ENCODE measurements at places on chromosomes 16 and 17.
A peak's percentile ranks its signal among the peaks of the same experiment; 100 is the strongest.

- DNase-seq, result no peak
These were observed 16.8 kb downstream of the B9D1 start for GRCh38 chr17:19345486-19346350.

DNA sequence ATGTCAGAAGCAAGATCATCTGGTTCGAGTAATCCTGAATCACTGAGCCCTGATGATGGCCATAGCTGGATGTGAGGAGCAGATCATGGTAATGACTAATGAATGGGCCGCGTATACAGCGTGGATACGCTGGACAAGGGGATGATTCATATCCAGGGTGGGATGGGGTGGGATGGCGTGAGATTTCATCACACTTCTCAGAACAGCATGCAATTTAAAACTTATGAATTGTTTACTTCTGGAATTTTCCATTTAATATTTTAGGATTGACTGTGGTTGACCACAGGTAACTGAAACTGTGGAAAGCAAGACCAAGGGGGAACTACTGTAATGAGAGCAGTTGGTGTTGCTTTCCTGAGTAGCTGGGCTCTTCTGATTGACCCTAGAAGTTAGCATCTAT lies 225.5 kb downstream of the STX8 start:
- DNase-seq, result no peak

DNA sequence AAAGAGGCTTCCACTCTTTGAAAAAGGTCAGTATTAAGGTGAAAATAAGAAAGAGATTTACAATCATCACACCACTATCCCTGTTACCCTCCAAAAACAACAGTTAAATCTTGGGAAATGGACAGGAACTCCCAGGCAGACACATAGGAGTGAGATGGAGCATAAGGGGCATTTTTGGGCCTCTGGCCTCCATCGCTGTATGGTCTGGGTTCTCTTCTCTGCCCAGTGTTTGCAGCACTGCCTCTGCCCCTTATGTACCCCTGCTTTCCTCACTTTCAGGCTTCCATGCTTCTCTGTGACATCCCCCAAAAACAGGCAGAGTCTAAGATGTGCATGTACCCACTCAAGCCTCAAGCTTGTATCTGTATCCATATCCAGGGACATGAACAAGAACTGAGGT lies 630 bp upstream of the HOXB2 start:
- no peak for DNase-seq

GRCh38 chr16:8892101-8892575 lies 10.0 kb downstream of the LITAFD start:
- DNase-seq, result peak; percentile 45

DNA sequence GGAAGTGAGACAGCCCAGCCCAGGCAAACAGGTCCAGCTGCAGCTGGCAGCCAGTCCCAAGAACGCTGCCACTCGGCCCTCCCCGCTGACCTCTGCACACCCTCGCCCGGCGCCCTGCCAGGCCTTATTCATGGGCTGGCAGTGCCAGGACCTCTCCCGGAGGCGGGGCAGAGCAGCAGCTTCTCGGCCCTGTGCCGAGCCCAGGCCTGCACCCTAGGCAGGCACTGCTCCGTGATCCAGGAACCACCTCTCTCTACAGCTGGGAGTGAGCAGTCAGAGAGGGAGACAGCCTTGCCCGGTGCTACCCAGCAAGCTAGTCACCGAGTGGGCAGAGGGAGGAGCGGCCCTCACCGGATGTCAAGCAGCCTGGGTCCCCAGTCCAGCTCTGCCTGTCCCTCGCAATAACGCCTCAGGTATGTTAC lies 79.9 kb upstream of the CBX4 start:
- peak; percentile 95 for DNase-seq

GRCh38 chr17:14302091-14302430 lies 1.2 kb downstream of the HS3ST3B1 start:
- peak; percentile 65 for DNase-seq

- no peak for DNase-seq
These were observed 39.4 kb upstream of the CDR2 start for GRCh38 chr16:22413819-22414218.

DNA sequence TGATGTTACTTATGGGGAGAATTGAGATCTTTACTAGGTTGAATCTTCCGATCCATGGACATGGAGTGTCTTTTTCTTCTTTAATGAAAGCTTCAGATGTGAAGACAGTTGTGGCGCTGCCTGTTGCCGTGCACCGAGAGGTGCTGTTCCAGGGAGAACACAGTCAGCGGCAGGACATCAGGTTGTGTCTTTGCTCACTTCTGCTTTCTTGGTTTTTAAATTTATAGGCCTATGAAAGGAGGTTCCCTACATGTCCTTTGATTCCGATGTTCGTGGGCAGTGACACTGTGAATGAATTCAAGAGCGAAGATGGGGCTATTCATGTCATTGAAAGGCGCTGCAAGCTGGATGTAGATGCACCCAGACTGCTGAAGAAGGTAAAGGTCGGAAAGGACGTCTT lies 49.8 kb downstream of the SEC14L1 start:
- DNase-seq, result no peak

- DNase-seq, result no peak
These were observed 175.2 kb upstream of the SALL1 start for GRCh38 chr16:51326131-51326856.

GRCh38 chr17:44210342-44211192 lies 8.9 kb downstream of the UBTF start:
- DNase-seq, result peak; percentile 93

- no peak for DNase-seq
These were observed 38.5 kb upstream of the CORO6 start for GRCh38 chr17:29661213-29661612.

DNA sequence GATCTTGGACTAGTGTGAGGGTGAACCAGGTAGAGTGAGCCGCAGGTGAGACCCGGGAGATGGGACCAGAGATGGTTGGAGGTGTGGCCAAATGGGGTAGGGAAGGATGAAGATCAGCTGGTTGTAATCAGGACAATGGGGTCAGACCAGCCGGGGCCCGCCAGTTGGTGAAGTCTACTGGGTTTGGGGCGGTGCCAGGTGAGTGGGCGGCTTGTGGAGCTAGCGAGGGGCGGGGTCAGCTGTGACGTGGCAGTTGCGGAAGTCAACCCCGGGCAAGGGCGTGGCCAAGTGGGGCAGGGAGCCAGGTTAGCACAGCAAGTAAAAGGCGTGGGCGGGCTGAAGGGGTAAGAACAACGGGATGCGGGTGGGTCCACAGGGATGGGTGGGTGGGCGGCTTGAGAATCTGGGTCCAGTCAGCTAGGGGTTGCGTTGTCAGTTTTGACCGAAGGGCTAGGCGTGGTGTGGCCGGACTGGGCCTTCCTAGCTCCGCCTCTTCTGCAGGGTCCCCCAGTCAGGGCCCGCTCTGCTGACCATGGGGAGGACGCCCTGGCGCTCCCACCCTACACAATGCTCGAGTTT lies 25.5 kb upstream of the ALKBH5 start:
- peak; percentile 99 for DNase-seq

DNA sequence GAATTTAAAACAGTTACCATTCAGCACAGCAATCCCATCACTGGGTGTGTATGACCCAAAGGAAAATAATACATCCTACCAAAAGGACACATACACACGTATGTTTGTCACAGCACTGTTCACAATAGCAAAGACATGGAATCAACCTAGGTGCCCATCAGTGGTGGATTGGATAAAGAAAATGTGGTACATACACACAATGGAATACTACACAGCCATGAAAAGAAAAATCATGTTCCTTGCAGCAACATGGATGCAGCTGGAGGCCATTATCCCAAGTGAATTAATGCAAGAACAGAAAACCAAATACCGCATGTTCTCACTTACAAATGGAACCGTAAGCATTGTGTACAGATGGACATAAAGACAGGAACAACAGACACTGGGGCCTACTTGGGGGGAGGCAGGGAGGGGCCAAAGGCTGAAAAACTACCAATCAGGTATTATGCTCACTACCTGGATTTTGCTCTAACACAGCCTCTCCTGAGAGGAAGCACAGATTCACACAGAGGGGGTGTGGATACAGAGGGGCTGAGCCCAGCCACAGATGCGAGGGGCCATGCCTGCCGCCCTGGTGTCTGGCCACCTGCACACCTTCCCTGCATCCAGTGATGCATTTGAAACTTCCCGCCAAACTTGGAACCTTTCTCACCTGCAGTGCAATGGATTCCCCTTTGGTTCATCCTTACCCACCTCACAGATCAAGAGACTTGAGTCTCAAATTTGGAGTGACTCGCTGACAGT lies 55.9 kb downstream of the USP22 start:
- no peak for DNase-seq

DNA sequence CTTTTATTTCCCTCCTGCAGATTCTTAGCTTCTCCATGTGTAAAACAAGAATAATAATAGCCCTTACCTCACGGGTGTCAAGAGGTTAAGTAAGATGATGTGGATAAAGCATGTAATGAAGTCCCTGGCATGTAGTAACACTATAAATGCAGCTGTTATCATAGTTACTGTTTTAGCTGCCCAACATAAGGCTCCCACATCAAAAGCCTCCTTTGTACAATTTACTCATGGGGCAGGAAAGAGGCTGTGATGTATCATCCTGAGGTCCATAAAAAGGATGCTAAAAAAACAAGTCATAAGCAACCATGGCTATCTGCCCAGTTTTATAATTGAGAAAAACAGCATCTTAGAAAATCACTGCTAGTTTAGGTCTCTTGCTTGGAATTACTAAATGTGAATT lies 339.7 kb downstream of the CA10 start:
- DNase-seq, result no peak

GRCh38 chr16:87834005-87834667 lies 35.2 kb downstream of the SLC7A5 start:
- DNase-seq, result no peak

- no peak for DNase-seq
These were observed 1.6 kb downstream of the TBC1D10B start for GRCh38 chr16:30368792-30369090.

GRCh38 chr17:17252149-17252661 lies 15.2 kb upstream of the FLCN start:
- DNase-seq, result no peak

GRCh38 chr17:30243568-30243967 lies 8.1 kb upstream of the SLC6A4 start:
- no peak for DNase-seq

GRCh38 chr16:46620266-46621005 lies 743 bp downstream of the SHCBP1 start:
- DNase-seq, result no peak

DNA sequence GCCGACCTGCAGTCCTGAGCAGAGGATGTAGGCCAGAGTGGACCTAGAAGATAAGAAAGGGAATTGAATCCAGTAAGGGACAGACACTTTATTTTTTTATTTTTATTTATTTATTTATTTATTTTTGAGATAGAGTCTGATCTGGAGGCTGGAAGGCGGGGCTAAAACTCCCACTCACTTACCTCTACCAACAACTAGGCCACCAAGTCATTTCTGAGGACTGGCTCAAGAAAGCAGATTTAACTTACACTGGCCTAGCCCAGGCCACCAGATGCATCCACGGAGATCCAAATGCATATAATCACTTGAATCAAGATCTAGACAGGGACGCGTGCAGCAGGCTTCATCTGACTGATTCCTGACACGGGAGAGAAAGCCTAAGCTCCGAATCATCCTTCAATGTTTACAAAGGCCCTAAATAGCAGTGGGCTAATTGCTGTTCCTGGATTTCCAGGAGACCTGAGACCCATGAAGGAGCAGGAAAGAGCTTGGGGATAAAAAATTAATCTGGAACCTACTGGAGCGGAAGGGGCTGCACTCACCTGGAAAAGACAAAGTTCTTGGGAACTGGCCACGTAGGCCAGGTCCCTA lies 1.1 kb upstream of the ALOX12 start:
- DNase-seq, result no peak

DNA sequence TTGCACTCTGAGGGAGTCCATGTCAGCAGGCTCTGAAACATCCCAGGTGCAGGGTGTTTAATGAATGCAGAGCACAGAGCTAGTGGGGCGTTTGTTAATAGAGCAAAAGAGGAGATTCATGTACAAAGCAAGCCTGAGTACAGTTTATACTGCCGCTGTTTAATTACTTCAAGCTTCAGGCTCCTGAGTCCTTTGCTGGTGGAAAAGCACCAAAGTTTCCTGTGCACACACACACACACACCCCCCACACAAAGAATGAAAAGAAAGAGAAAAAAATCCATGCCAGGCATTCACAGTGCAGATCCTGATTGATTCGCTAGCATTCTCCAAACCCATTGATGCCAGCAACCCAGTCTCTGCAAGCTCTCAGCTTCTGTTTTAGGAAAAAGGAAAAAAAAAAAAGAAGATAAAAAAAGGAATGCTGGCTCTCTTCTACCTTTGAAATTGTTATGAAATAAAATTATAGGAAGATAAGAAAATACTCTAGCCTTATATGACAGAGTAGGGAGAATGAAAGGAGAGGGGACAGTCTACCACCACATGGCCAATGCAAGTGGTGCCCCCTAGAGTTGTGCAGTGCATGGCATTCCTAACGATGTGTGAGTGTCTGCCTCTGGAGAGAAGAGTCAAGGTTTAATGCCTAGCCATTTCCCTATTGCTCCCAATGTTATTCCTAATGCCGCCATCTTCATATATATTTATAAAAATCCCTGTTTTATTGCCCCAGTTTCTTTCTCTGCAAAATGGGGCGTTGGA lies 216.5 kb downstream of the TMEM114 start:
- DNase-seq, result no peak

GRCh38 chr16:87968541-87968940 lies 17.3 kb downstream of the BANP start:
- no peak for DNase-seq

DNA sequence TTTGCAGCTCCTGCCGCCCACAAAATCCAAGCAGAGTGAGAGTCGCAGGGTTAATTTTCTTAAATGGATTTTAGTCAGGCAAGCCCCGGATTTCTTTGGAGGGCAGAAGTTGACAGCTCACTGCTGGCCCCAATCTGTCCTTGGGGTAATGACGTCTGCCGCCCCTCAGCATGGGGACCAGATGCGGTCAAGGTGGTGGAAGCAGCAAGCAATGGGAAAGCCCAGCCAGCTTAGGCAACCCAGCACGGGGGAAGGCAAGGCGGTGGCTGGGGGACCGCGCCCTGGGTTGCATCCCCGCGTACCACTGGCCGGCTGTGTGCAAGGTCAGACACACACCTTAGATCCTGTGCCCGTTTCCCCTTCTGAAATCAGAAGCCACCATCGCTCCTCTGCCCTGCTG lies 321.7 kb downstream of the C16orf95 start:
- no peak for DNase-seq

GRCh38 chr17:17035920-17036523 lies 6.2 kb upstream of the MPRIP start:
- DNase-seq, result no peak

- peak; percentile 52 for DNase-seq
These were observed 65.2 kb downstream of the ABCC1 start for GRCh38 chr16:16014329-16015224.

- DNase-seq, result no peak
These were observed 30.8 kb upstream of the ATP2A3 start for GRCh38 chr17:3995067-3995466.

DNA sequence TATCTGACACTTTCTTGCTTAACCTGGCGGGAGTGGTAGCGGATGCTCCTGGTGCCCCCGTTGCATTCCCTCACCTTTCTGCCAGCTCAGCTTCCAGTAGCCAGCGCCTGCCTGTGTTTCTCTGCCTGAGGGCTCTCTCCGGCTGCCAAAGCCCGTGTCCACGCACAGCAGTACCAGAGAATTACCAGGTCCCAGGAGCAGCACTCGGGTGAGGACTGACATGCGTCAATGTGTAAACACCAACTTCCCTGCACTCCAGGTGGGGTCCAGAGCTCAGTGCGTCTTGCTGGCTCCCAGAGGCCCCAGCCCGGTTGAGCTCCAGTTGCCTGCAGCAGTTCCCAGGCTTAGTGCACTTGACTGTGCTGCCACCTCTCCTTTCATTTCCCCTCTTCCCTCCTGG lies 54.8 kb downstream of the CDH13 start:
- no peak for DNase-seq

GRCh38 chr17:44981221-44981968 lies 13.3 kb upstream of the C1QL1 start:
- DNase-seq, result no peak

Measured in lower lobe of right lung (tissue), 2 donors.